ENCODE measurements at places on chromosomes 7 and 10. TPM values are rescaled to one million over a fixed set of nuclear protein-coding genes. Genes with fewer than 3 reads are reported as not detected.
A peak's percentile ranks its signal among the peaks of the same experiment; 100 is the strongest.

CACNB2 gene
- polyA plus RNA-seq, result 18.4 TPM

GPR26 gene
- 5.6 TPM for polyA plus RNA-seq

- H3K27ac ChIP-seq, result no peak overlapping the region
- no peak for DNase-seq
- H3K4me1 ChIP-seq, result peaks cover 3% of the 10 kb centered on the region
- H3K36me3 ChIP-seq, result no peaks in the 10 kb centered on the region
- H3K27me3 ChIP-seq, result no peaks in the 10 kb centered on the region
- no peak overlapping the region for H3K4me3 ChIP-seq
Observed at GRCh38 chr10:60008816-60009215, 102.5 kb upstream of the CCDC6 start.

TECPR1 gene
- polyA plus RNA-seq, result 51.3 TPM

GRCh38 chr7:92133133-92133736 lies 1.0 kb downstream of the CYP51A1 start:
- peak; percentile 18 for DNase-seq
- peaks cover 8% of the 10 kb centered on the region for H3K4me1 ChIP-seq
- H3K4me3 ChIP-seq, result peak overlapping the region; percentile 95
- peaks cover 5% of the 10 kb centered on the region for H3K36me3 ChIP-seq
- H3K27me3 ChIP-seq, result no peaks in the 10 kb centered on the region

GRCh38 chr7:32574626-32575025 lies 79.3 kb downstream of the AVL9 start:
- no peak overlapping the region for H3K4me3 ChIP-seq
- H3K27me3 ChIP-seq, result no peaks in the 10 kb centered on the region
- H3K36me3 ChIP-seq, result peaks cover 18% of the 10 kb centered on the region
- no peaks in the 10 kb centered on the region for H3K4me1 ChIP-seq

MKX gene
- 3.1 TPM for polyA plus RNA-seq

BMPER gene
- 26.4 TPM for polyA plus RNA-seq

DNA sequence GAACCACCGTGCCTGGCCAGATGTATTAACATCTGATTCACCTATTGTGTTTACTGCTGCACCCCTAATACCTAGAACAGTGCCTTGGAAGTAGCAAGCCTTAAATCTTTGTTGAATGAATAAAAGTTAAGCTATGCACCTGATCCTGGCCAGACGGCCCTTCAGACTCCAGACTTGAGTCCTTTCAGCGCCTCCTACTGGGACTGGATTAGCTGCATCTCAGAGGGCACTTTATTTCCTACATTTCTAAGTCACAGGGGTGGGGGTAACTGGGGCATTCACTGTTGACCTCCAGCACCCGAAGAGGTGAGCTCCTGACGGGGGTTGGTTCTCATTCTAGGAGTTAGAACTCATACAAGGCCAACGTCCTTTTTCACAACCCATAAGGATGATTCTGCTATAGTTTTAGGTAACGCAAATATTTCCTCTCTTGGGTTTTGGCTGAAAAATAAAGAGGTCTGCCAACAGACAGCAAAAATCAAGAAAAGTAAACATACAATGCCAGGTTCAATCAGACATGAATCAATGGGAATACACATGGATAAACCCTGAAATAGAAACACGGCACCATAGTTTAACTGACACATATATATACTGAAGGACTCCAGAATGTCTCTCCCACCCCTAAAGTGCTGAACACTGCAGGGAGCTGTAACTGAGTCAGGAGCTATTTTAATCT lies 48.0 kb upstream of the DLG5 start:
- peaks cover 6% of the 10 kb centered on the region for H3K4me1 ChIP-seq
- H3K27ac ChIP-seq, result no peak overlapping the region
- DNase-seq, result no peak
- no peaks in the 10 kb centered on the region for H3K27me3 ChIP-seq

- no peaks in the 10 kb centered on the region for H3K36me3 ChIP-seq
- H3K4me3 ChIP-seq, result no peak overlapping the region
- H3K27me3 ChIP-seq, result no peaks in the 10 kb centered on the region
Observed at GRCh38 chr10:4306871-4307270, 519.1 kb upstream of the AKR1E2 start.

MDH2 gene
- polyA plus RNA-seq, result 264 TPM

GRCh38 chr10:52106899-52107298 lies 207.2 kb upstream of the DKK1 start:
- no peaks in the 10 kb centered on the region for H3K36me3 ChIP-seq
- no peak for DNase-seq
- no peaks in the 10 kb centered on the region for H3K27me3 ChIP-seq
- H3K4me3 ChIP-seq, result no peak overlapping the region
- no peaks in the 10 kb centered on the region for H3K4me1 ChIP-seq
- no peak overlapping the region for H3K27ac ChIP-seq

- H3K4me3 ChIP-seq, result peak overlapping the region; percentile 24
- no peaks in the 10 kb centered on the region for H3K4me1 ChIP-seq
- H3K27ac ChIP-seq, result no peak overlapping the region
- DNase-seq, result no peak
- no peaks in the 10 kb centered on the region for H3K36me3 ChIP-seq
Observed at GRCh38 chr7:33039257-33039902, 23.2 kb downstream of the NT5C3A start.

DNA sequence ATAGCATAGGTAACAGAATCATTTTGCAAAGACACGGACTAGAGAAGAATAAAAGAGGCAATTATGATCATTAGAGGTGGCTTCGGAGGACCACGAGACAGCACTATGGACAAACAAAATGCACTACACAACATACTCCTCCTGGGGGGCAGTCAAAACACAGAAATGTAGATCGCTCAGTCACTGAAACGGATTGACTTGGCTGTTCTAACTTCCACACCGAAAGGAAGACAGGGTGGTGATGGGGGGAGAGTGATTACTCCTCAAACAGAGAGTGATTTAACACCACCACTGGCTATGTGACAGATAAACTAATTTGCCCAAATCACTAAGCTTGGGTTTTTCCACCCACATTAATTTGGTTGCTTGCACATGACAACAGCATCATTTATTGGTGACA lies 14.1 kb upstream of the PPA1 start:
- no peak overlapping the region for H3K4me3 ChIP-seq
- DNase-seq, result no peak
- no peaks in the 10 kb centered on the region for H3K27me3 ChIP-seq
- no peak overlapping the region for H3K27ac ChIP-seq
- peaks cover 5% of the 10 kb centered on the region for H3K4me1 ChIP-seq
- no peaks in the 10 kb centered on the region for H3K36me3 ChIP-seq

BPGM gene
- polyA plus RNA-seq, result 44.7 TPM

DNA sequence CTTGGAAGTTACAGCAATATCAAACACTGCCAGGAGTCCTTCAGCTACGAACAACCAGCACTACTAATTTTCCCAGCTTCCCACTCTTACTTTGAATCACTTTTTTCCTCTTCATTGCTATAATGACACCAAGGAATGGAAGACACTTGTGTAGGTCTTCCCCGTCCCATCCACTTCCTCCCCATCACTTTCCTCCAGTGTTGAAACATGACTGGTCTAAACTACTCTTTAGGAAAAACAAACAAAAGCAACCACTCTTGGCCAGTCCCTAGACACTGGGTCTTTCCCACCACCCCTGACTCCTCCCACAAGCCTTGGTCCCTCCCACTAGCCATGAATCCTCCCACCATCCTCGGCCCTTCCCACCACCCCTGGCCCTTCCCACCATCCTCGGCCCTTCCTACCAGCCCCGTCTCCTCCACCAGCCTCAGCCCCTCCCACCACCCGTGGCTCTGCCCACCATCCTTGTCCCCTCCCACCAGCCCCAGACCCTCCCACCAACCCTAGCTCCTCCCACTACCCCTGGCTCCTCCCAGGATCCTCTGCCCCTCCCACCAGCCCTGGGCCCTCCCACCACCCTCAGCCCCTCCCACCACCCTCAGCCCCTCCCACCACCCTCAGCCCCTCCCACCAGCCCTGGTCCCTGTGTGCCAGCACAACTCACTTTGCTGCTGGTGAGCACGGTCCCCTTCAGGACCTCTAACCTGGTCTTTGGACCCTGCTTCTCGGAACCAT lies 68.5 kb downstream of the CXCL12 start:
- no peak overlapping the region for H3K4me3 ChIP-seq
- H3K27me3 ChIP-seq, result peaks cover 3% of the 10 kb centered on the region
- no peaks in the 10 kb centered on the region for H3K36me3 ChIP-seq
- peaks cover 2% of the 10 kb centered on the region for H3K4me1 ChIP-seq
- DNase-seq, result no peak

DNA sequence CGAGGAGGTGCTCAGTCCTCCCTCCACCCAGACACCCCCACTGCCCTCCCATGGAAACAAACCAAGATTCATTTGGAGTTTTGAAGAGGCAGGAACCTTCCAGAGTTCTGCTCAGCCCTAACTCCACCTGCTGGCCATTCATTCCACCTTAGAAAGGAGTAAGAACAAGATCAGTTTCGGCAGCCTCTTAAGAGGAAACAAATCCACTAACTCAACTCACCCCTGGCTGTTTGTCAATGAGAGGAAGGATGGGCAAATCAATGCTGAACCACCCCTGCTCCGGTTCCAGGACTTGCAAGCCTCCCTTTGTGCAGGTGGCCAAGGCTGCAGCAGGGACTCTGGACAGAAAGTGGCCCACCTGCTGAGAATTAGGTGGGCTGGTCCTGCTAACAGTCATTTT lies 26.2 kb downstream of the CCDC3 start:
- no peak overlapping the region for H3K27ac ChIP-seq
- no peak for DNase-seq
- H3K36me3 ChIP-seq, result no peaks in the 10 kb centered on the region
- no peak overlapping the region for H3K4me3 ChIP-seq

DNA sequence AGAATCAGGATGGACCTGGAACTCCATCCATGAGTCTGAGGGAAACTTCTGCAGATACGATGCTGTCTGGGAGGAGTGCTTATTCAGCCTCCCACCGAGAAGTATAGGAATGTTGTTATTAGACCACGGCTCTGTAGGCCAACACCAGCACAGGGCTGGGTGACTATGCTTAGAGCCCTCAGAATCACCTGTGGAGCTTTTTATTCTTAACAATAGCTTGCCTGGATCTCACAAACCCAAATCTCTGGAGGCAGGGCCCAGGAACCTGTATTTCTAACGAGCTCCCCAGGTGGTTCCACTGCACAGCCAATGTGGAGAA lies 55.6 kb upstream of the ARID5B start:
- no peak for DNase-seq
- H3K27me3 ChIP-seq, result no peaks in the 10 kb centered on the region
- no peak overlapping the region for H3K27ac ChIP-seq
- H3K36me3 ChIP-seq, result no peaks in the 10 kb centered on the region
- H3K4me1 ChIP-seq, result no peaks in the 10 kb centered on the region

- peak overlapping the region; percentile 61 for H3K27ac ChIP-seq
- DNase-seq, result peak; percentile 19
- H3K4me1 ChIP-seq, result no peaks in the 10 kb centered on the region
Observed at GRCh38 chr10:46787321-46787615, 124.0 kb upstream of the PTPN20 start.

- peak overlapping the region; percentile 33 for H3K27ac ChIP-seq
- no peak for DNase-seq
- no peak overlapping the region for H3K4me3 ChIP-seq
- no peaks in the 10 kb centered on the region for H3K36me3 ChIP-seq
- H3K27me3 ChIP-seq, result no peaks in the 10 kb centered on the region
Observed at GRCh38 chr10:32367793-32368453, 21.0 kb upstream of the EPC1 start.

- no peak overlapping the region for H3K27ac ChIP-seq
- H3K4me1 ChIP-seq, result no peaks in the 10 kb centered on the region
- H3K36me3 ChIP-seq, result no peaks in the 10 kb centered on the region
- DNase-seq, result no peak
Observed at GRCh38 chr10:66337211-66337610, 588.6 kb upstream of the LRRTM3 start.

TMEM213 gene
- polyA plus RNA-seq, result 0.87 TPM

GRCh38 chr7:69166979-69167516 lies 431.2 kb upstream of the AUTS2 start:
- no peak overlapping the region for H3K27ac ChIP-seq
- H3K36me3 ChIP-seq, result no peaks in the 10 kb centered on the region
- DNase-seq, result no peak
- H3K4me3 ChIP-seq, result no peak overlapping the region

GRCh38 chr7:96685353-96685752 lies 24.3 kb downstream of the SEM1 start:
- H3K4me1 ChIP-seq, result no peaks in the 10 kb centered on the region
- no peak overlapping the region for H3K27ac ChIP-seq
- no peaks in the 10 kb centered on the region for H3K27me3 ChIP-seq
- no peak overlapping the region for H3K4me3 ChIP-seq
- no peaks in the 10 kb centered on the region for H3K36me3 ChIP-seq
- DNase-seq, result no peak

- no peak overlapping the region for H3K27ac ChIP-seq
- no peak for DNase-seq
- no peak overlapping the region for H3K4me3 ChIP-seq
- H3K36me3 ChIP-seq, result no peaks in the 10 kb centered on the region
- H3K4me1 ChIP-seq, result no peaks in the 10 kb centered on the region
Observed at GRCh38 chr10:115049960-115050359, 43.2 kb upstream of the ATRNL1 start.

HOXA3 gene
- polyA plus RNA-seq, result 36.9 TPM
